ENCODE measurements at places on chromosomes 12 and 14. TPM values are rescaled to one million over a fixed set of nuclear protein-coding genes. Genes with fewer than 3 reads are reported as not detected.

The TAS2R20 gene
- polyA plus RNA-seq: 0.16 TPM

The ANKRD33 gene
- 0.24 TPM for polyA plus RNA-seq

The TMEM117 gene
- polyA plus RNA-seq: 1.2 TPM

The FERMT2 gene
- 33.2 TPM for polyA plus RNA-seq

The EXOC3L4 gene
- 4.6 TPM for polyA plus RNA-seq

The GSC gene
- 0.08 TPM for polyA plus RNA-seq

The LPAR5 gene
- polyA plus RNA-seq: 1.2 TPM

The SPRING1 gene
- 41.8 TPM for polyA plus RNA-seq

The PRB2 gene
- polyA plus RNA-seq: not detected

- DNase-seq: no peak
Observed at GRCh38 chr14:77508249-77508648, 9.6 kb upstream of the ISM2 start.

DNA sequence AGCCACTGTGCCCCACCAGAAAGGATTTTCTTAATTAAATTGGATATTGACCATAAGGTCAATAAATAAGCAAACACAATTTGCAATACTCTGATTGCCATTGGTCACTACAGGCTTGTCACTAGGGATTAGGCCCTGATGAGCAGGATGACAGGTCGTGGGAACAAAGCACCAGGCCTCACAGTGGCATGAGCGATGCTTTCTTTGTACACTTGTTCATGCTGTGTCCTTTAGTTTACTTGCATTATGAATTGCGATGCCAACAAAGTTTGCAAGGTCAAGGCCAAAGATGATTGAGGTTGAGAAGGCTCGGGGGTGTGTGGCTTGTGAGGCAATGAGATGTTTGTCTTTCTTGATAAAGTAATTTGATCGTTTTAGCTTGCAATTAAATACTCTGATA lies 136.0 kb downstream of the TTC8 start:
- DNase-seq: no peak

DNA sequence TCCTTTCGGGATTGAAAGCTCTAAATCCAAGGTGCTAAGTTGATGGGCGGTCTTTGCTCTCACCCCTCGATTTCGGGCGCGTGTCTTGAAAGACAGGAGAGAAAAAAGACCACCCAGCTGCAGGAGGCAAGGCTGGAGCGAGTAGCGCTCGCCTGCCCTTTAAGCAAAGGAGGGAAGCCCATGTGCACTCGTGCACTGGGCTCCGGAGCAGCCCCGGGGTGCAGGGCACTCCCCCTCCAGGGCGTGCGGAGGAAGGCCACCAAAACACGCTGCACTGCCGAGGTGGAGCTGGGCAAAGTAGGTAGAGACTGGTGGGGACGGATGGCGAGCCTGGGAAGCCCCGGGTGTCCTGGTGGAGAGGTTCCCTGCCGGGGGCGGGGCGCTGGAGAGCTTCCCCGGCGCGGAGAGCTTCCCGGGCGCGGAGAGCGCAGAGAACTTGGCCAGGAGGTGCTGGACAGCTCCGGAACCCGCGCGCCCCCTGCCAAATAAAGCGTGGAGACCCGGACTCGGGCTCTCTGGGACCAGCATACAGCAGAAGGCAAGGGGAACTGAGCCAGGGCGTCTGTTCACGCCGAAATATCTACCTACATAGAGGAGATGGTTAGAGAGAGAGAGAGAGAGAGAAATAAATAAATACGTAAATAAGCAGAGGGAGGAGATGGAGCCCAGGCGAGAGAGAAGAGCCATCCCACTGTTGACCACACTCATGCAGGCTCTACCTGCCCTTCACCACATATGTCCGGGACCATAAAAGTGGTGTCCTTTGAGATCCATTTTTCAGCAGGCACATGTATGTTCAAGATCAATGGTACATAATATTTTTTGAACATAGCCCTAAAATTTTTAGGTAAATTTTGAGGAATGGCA lies 662 bp upstream of the NELL2 start:
- peak; percentile 59 for DNase-seq

DNA sequence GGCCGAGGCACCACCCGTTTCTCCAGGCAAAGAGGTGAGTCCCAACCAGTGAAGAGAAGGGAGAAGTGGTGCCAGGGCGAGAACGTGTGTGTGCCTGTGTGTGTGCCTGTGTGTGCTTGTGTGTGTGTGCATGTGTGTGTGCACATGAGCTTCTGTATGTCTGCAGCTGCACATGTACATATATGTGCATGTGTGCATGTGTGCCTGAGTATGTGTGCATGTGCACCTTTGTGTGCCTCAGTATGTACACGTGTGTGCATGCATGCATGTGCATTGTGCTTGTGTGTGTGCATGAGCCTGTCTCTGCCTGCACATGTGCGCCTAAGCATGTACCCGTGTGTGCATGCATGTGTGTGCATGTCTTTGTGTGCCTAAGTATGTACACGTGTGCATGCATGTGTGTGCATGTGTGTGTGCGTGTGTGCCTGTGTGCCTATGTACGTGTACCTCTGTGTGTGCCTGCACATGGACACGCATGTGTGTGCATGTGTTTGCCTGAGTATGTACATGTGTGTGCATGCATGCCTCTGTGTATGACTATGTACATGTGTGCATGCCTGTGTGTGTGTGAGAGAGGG lies 5.9 kb upstream of the GALNT9 start:
- no peak for DNase-seq

DNA sequence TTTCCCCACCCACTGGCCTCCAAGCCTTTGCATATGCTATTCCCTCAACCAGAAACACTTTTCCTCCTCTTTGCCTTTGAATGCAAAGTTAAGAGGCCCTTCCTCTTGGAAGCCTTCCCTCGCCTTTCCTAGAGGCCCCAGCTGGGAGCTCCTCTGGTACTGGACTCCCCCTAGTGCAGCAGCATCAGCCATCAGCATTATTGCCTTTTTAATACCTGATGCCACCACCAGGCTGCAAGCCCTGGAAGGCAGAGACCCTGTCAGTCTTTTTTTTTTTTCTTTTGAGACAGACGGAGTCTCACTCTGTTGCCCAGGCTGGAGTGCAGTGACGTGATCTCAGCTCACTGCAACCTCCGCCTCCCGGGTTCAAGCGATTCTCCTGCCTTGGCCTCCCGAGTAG lies 19.1 kb upstream of the PLA2G1B start:
- DNase-seq: no peak

DNA sequence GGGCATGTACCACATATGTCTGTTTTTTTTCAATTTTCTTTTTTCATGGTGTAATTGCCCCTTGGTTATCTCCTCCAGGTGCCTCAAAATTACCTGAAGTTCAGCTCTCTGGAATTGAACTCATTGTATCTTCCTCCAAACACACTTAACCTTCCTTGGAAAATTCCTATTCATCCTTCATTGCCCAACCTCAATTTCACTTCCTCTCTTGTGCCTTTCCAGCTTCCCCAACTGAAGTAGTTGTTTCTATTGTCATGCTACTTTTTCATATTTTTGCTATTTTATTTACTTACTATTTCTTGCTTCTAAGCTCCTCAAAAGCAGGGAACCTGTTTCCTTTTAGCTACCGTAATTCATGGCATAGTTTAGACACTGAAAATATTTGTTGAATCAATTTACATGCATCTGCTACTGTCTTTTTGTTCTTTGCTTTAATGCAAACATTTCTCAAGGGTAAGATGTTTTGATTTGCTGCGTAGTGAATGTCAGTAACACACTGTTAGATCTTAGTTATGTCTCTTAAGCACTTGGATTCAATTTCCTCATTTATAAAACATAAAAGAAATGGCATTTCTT lies 37.0 kb upstream of the STXBP6 start:
- DNase-seq: no peak

- no peak for DNase-seq
Observed at GRCh38 chr12:67969134-67969802, 20.0 kb upstream of the IFNG-AS1 start.

- DNase-seq: peak; percentile 84
Observed at GRCh38 chr14:21070083-21070609, at the start of gene ARHGEF40. Gene ARHGEF40, plus strand, starts transcription at chr14:21070304. Its CDS starts 93 bp downstream, at chr14:21070397.

- DNase-seq: peak; percentile 81
Observed at GRCh38 chr14:69726761-69727511, 40.0 kb upstream of the SRSF5 start.

DNA sequence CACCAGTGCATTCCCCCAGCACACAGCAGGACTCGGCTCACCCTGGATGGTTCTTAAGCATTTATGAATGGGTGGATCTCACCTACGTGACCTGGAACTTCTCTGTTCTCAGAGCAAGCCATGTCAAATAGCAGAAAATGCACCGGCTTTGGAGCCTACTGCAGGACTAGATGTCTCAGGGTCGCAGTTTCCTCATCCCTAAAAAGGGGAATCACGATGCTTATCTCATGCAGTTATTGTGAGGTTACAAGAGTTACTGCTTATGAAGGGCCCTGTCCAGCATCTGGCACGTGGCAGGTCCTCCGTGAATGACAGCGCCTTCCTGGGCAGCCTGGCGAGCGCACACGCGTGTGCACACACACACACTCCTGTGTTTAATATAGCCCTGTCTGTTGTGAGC lies 128.5 kb downstream of the ETV6 start:
- DNase-seq: no peak

DNA sequence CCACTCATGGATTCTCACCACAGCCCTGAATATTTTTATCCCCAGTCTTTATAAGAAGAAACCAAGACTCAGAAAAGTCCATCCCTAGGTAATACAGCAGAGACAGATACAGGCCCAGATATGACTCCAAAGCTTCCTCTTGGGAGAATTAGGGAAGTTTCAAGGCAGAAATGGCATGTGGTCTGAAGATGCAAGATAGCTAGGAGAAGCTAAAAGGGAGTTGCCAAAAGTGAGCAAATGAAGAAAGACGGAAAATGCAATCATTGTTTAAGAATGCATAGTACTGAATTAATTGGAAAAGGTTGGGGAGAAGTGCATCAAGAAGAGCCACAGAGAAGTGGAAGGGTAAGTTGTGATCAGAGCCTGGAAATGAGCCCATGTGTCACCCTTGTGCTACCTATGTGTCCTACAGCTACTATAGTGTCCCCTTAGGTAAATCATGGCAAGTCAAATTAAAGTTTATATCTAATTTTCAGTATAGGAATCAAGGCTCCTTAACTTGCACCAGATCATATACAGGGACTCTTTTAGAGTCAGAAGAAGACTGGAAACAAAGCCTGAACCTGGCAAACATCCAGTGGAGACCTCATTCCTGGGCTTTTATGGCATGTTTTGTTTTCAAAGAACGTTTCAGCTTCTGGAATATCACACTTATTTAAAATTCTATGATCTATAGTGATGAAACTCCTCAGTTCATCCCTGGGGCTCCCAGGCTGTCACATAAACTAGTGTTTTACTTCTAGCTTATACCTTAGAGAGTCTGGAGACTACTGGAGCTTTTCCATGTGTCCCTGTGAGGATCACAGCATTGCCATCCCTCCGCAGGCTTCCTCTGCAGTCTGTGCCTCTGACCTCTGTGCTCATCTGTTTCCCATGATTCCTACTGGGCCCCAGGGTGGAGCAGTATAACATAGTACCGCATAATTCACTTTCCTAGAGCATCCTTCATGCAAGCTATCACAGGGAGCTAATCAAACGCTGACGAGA lies 189.0 kb upstream of the CDKN3 start:
- peak; percentile 43 for DNase-seq

DNA sequence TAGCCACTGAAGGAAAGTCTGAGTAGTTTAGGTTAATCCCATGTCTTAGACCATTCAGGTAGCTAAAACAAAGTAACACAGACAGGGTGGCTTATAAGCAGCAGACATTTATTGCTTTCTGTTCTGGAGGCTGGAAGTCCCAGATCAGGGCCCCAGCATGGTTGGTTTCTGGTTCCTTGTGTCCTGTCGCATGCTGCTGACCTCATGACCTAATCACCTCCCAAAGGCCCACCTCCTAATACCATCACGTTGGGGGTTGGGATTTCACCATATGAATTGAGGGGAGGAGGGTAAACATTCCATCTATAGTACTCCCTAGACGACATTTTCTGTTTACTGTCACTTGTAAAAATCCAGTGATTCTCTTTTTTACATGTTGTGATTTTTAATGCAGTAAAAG lies 148.6 kb downstream of the FBXL14 start:
- no peak for DNase-seq

Measured in lung (tissue), 17 donors.